ENCODE measurements at places on chromosomes 2 and 18.

- DNase-seq = no peak
Measured at GRCh38 chr2:151096235-151096634, 165.4 kb downstream of the RBM43 start.

GRCh38 chr2:233273120-233273519, 21.6 kb downstream of the ATG16L1 start:
- DNase-seq = no peak

DNA sequence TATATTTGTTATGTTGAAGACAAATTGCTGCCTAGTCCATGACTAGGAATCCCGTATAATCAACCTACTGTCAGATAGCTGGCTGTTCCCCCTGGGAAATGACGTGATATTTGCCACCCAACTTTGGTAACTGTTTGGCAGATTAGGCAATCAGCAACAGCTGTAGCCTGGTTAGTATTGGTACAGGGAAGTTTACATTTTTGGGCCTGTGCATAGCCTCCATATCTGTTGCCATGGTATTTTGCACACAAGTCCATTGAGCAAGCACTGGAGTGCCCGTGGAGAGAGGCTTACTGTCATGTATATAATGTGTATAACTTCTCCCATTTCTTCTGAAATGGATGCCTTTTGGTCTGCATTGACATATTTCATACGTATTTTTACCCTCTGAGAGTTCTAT, 27.7 kb downstream of the BIRC6 start:
- DNase-seq = no peak

- peak; percentile 82 for DNase-seq
Measured at GRCh38 chr18:35756506-35757117, 175.1 kb downstream of the GALNT1 start.

GRCh38 chr2:56816666-56817065, 632.9 kb downstream of the CCDC85A start:
- DNase-seq = no peak

GRCh38 chr2:36733215-36733614, 36.7 kb downstream of the VIT start:
- DNase-seq = no peak

- no peak for DNase-seq
Measured at GRCh38 chr2:133475610-133476009, 92.7 kb downstream of the NCKAP5 start.

- DNase-seq = no peak
Measured at GRCh38 chr18:75261430-75262223, 51.0 kb downstream of the TSHZ1 start.

DNA sequence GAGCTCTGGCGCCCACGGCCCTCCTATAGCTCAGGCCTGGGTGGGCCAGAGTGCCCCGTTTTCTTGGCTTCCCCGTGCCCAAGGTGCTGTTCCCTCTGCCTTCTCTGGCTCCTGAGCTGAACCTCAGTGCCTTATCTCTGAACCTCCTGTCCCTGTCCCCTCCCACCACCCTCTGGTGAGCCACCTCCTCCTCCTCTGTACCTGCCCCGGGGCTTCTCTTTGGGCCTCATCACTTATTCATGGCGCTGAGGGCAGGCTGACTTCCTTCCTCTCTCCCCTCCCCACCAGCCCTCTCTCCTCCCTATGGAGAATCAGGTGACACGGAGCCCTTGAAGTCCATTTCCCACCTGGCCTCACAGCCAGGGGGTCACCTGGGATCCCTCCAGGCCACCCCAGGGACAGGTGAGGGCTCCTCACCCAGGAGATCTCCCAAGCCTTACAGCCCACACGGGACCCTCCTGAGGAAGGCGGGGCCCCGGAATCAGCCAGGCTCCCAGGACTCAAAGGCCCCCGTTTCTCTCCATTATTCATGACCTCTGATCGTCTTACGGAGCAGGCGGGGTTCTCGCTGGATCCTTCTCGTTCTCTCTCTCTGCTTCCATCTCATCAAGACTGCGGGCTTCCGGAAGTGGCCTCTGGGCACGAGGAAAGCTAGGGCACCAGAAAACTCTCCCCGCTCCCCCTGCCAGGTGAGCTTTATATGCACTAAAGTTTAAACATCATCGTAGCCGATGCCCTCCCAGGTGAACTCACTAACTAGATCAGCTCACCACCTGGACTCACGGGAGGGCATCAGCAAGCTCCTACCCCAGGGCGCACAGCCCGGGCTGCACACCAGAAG, at the start of gene LOXHD1:
Gene LOXHD1, minus strand, starts transcription at position 106 of the 841 bp plus-strand sequence. CDS start 187 bp downstream, outside the sequence.
- no peak for DNase-seq
